Sigmoid colon (tissue), 7 donors: ENCODE measurements at places on chromosomes 3 and 15.

- no peak overlapping the region for H3K27ac ChIP-seq
- H3K4me1 ChIP-seq: peaks cover 30% of the 10 kb centered on the region
- DNase-seq: no peak
- no peaks in the 10 kb centered on the region for H3K36me3 ChIP-seq
- no peaks in the 10 kb centered on the region for H3K27me3 ChIP-seq
Observed at GRCh38 chr3:190031887-190032752, 88.6 kb downstream of the P3H2 start.

DNA sequence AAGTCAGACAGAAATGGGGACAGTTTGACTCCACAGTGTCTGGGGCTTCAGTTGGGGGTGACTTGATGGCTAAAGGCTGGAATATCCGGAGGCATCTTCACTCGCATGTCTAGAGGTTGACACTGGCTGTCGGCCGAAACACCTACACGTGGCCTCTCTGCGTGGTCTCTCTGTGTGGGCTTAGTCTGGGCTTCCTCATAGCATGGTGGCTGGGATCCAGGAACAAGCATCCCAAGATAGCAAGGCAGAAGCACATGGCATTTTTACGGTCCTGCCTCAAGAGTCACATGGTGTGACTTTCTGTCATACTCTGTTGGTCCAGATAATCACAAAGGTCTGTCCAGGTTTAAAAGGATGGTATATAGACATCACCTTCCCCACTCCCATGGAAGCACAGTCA lies 34.5 kb downstream of the MAGI1 start:
- no peak for DNase-seq
- H3K4me1 ChIP-seq: no peaks in the 10 kb centered on the region
- H3K36me3 ChIP-seq: no peaks in the 10 kb centered on the region
- no peak overlapping the region for H3K27ac ChIP-seq

GRCh38 chr15:30859091-30859874 lies 44.4 kb upstream of the FAN1 start:
- H3K27ac ChIP-seq: no peak overlapping the region
- DNase-seq: no peak
- no peaks in the 10 kb centered on the region for H3K36me3 ChIP-seq
- H3K27me3 ChIP-seq: no peaks in the 10 kb centered on the region
- no peaks in the 10 kb centered on the region for H3K4me1 ChIP-seq

DNA sequence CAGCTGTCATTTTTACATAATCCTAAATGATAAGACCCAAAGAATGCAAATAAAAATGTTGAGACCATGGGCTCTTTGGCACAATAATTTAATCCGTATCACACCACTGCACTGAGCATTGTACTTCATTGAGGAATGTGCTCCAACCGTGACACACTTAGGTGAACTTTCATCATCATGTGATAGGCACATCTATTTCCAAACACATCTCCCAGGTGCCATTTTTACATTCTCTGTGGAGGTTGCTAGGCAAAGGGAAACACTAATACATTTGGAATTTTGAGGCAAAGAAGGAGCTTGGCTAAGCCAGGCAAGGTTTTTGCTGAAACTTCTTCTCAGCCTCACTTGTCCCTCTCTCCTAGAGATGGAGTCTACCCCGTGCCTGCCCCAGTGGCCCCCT lies 68.7 kb downstream of the LRTM1 start:
- no peak overlapping the region for H3K27ac ChIP-seq
- no peak overlapping the region for H3K4me3 ChIP-seq
- DNase-seq: no peak
- no peaks in the 10 kb centered on the region for H3K4me1 ChIP-seq

DNA sequence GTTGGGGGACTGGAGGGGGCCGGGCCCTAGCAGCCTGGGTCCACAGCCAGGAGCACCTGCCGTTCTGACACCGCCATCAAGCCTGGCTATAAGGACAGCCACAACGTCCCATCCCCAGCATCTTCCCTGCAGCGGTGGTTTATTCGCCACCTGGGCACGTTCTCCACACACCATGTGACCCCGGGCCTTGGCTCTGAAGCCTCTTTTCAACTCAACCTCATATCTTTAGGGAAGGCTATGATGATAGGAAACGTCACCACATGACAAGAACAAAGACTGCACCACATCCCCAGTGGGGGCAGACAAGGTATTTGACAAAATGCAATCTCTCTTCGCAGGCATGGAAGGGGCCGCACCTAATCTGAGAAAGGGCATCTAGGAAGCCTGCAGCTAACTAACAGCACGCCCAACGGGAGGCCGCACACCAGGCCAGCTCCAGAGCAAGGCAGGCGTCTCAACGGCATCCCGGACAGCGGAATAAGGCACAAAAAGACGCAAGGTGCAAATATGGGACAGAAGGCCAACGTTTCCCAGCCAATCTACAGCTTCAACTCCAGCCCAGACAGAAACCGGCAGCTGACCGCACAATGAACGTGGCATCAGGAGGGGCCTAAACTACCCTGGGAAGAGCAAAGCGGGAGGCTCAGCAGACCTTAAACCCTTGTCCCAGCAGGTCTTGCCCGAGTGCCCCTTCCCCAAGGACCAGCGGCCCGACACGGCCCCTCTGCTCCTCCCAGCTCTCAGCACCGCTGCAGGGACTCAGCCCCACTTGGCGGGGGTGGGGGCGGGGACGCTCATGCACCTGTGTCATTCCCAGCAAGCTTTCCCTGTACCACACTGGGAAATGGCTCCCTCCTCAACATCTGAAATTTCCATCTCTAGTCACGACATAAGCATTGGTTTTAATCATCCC lies 41.9 kb downstream of the NIPA2 start:
- peaks cover 47% of the 10 kb centered on the region for H3K36me3 ChIP-seq
- no peaks in the 10 kb centered on the region for H3K4me1 ChIP-seq
- H3K4me3 ChIP-seq: no peak overlapping the region

DNA sequence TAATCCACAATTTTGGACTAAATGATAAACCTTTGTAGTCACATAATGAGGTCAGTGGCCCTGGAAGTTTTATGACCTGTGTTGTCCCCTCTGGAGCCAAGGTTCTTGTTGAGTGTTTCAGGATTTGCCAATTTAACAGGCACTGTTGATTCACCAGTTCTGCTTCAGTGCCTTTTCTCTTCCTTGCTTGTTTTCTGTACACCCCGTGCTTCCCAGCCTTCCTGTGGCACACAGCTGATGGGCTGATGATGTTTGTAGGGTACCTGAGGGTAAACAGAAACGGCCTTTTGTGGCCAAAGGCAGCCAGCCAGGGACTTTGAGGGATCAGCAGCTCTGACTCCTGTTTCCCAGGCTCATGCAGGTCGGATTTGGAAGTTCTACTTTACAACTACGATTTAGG lies 13.3 kb downstream of the GYG1 start:
- H3K4me1 ChIP-seq: peaks cover 36% of the 10 kb centered on the region
- H3K27ac ChIP-seq: no peak overlapping the region
- no peaks in the 10 kb centered on the region for H3K27me3 ChIP-seq
- no peak for DNase-seq
- no peak overlapping the region for H3K4me3 ChIP-seq

DNA sequence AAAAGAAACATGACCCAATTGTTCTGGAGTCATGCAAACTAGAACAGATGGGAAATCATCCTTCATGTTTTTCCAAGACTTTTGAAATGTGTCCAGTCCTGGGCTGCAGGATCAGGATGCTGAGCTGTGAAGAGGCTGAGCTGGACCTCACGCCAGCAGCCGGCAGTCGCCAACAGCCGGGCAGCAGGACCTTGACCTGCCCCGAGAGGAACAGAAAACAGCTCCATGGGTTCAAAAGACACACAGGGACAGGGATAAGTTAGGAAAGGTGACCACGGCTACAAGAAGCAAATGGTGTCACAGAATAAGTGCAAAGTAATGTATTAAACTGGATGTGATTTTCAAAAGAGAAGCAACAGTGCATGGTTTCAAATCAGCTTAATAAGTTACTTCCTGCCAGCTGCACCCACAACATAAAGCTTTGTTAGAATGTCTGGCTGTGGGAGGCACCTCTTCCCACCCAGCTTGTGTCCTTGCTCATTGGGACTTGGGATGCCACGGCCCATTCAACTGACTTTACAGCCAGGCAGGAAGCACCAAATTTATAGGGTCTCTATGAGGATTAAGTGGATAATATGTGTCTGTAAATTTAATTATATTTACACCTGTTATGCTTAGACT lies 266.4 kb downstream of the GABRG3 start:
- H3K27ac ChIP-seq: no peak overlapping the region
- H3K36me3 ChIP-seq: no peaks in the 10 kb centered on the region
- H3K4me1 ChIP-seq: no peaks in the 10 kb centered on the region
- DNase-seq: no peak
- H3K27me3 ChIP-seq: no peaks in the 10 kb centered on the region
